ENCODE measurements at places on chromosomes 4 and X.

GRCh38 chr4:157048248-157048647, 27.7 kb upstream of the GLRB start:
- no peak for DNase-seq

GRCh38 chr4:108702960-108703359, 52.6 kb downstream of the OSTC start:
- peak; percentile 8 for DNase-seq

GRCh38 chrX:111020283-111020682, 75.7 kb upstream of the PAK3 start:
- no peak for DNase-seq

GRCh38 chr4:552019-552418, 24.1 kb downstream of the TMEM271 start:
- no peak for DNase-seq

GRCh38 chrX:122943918-122944317, 240.2 kb upstream of the GRIA3 start:
- no peak for DNase-seq

DNA sequence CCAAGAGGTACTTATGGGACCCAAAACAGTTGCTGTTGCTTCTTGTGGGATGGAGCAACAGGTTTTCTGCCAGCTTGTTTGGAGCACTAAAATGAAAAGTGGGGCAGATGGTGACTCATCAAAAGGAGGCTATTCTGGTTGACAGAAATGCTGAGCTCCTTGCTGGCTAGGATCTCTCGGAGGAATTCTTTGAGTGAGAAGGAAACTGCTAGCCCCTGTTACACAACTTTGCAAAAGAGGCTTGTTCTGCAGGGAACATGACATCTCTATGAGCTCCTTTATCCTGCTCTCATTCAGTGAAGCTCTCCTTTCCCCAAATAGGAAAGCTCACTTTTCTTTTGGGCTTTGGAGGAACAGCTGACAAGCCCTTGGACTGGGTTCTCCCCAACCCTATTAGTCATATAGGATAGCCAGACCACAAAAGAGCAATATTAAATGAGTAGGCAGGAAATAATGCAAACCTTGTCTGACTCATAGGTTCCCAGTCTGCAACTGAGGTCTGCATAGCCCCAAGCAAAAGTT, 108.3 kb downstream of the CDS1 start:
- DNase-seq, result no peak

GRCh38 chr4:130753926-130754325, 1658.0 kb downstream of the C4orf33 start:
- no peak for DNase-seq

DNA sequence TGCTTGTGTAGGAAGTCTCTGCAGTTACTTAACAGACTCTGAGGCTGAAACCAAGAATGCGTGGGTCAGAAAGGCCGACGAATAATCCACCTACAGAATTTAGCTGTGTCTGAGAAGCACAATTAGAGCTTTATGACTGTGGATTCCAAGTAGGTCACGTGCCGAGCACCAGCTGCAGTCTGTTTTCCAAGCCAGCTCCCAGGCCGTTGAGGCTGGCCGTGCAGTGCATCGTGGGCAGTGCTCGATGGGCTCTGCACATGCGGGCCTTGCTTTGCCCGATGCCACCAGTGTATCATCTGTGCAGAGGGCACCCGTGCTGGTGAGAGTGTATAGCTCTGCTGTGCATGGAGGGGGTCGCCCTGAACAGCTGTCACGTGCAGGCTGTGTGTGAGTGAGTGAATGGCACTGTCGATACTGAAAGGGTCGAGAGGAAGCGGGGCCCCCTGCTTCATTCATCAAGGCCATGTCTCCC, 67.5 kb upstream of the CLDN34 start:
- DNase-seq, result no peak

GRCh38 chr4:19999775-20000414, 251.8 kb upstream of the SLIT2 start:
- DNase-seq, result no peak

Data from CD4-positive, alpha-beta T cell treated with Interleukin-6 at 100 ng/mL for 8 hours (primary cell).